ENCODE measurements at places on chromosomes 12 and 14.

DNA sequence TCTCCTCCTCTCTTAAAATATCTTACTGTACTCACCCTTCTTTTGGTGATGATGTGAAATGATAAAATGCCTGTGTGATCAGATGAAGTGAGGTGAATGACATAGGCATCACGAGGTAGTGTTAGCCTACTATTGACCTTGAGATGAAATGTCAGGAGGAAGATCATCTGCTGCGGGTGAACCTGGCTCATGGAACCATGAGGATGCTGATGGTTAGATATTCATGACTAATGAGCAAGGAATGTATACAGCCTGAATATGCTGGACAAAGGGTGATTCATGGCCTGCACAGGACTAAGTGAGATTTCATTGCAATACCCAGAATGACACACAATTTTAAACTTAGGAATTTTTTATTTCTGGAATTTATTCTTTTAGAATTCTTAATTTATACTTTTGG lies 89.6 kb downstream of the DAAM1 start:
- DNase-seq = no peak

GRCh38 chr12:101690544-101691098 lies 6.8 kb upstream of the CHPT1 start:
- no peak for DNase-seq

GRCh38 chr12:94192506-94192905 lies 44.1 kb downstream of the PLXNC1 start:
- DNase-seq = no peak

GRCh38 chr12:124383028-124383427 lies 88.1 kb downstream of the RFLNA start:
- DNase-seq = no peak

- no peak for DNase-seq
Observed at GRCh38 chr12:61291647-61292046, 968.6 kb upstream of the USP15 start.

DNA sequence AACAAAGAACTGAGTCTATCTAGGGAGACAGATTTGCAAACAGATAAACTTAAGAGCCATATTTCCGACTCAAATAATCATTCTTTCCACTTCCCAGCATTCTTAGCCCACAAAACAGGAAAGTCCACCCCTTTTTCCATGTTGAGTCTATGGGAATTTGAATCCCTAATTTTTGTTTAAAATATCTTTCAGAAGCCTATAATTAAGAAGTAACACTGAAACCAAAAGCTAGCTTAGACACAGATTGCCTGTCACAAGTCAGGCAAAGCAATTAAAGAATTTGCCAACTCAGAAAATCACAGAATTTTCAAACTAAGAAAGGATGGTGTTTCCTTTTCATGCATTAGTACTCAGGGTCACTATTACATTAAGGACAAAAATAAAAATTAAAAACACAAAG lies 17.0 kb downstream of the ATP2B1 start:
- no peak for DNase-seq

DNA sequence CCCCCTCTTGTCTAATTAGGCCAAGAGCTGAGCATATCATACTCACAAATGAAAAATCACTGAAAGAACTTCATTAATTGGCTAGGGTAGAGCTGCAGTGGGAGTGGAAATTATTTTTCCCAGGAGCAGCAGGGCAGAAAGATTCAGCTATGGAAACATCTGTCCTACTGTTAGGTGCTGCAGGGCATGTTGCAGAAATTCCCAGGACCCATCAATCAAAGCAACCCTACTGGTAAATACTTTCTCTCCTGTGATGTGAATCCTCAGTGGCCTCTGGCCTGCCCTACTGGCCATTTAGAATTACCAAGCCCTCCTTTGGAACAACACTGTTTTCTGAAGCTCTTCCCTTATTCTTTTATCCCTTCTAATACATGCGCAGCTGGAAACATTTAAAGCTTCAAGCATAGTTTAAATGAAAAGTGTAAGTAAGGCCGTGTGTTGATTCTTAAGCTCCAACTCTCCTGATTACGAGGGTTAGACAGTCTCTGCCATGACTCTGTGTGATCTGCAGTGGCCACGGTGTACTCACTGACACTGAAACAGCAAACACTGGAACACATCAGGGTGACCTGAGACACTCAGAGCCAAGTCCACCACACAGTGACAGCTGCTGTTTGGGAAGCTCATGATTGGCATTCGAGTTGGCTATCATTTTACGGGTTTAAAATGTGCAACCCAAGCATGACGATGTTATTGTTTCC lies 62.6 kb upstream of the TMCC3 start:
- no peak for DNase-seq

GRCh38 chr14:61196034-61196433 lies 85.1 kb downstream of the TMEM30B start:
- no peak for DNase-seq

DNA sequence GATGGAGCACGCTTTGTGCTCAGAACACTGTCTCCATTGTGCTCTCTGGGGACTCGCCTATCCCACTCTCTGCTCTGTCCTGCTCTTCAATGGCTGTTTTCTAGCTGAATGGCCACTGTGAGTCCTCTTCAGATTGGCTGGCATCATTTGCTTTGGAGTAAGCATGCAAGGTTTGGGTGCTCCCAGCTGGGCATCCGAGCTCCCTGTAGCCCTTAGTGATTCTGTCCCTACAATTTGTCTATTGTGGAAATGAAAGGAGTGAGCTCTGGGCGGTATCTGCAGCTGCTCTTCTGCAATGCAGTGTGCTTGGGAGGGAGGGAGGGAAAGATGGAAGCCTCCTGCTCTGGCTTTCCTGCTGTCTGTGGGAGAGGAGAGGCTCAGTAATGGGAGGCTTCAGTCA lies 84.8 kb downstream of the SMOC1 start:
- no peak for DNase-seq

DNA sequence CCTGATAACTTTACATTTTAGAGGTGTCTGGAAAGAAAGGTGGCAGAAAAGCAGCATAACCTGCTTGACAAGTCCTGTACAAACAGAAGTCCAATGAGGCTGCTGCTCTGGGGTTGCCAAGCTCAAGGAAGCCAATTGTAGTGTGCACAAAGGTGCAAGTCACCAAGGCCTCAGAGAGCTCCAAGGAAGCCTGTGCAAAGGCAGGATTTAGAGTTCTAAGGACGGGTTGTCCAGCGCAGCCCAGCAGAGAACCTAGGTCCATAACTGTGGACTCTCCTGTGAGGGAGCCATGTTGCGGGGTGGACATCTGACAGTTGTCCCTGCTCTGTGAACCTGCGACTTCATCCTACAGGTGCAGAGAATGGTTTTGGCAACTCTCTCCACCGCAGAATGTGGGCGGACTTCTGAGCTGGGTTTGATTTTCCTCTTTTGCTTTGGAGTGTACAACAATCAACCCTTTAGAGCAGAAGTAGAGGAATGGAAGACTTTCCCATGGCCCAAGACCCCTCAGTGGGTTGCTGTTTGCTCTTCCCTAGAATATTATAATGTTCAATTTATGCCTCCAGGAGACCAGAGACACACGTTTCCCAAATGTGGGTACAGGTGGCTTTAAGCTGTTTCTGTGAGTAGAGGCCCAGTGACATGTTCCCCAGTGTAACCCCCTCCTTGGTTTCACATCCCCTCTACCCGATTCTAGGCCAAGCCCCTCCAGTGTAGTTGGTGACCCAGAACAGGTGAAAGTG lies 81.0 kb downstream of the ETV6 start:
- no peak for DNase-seq

DNA sequence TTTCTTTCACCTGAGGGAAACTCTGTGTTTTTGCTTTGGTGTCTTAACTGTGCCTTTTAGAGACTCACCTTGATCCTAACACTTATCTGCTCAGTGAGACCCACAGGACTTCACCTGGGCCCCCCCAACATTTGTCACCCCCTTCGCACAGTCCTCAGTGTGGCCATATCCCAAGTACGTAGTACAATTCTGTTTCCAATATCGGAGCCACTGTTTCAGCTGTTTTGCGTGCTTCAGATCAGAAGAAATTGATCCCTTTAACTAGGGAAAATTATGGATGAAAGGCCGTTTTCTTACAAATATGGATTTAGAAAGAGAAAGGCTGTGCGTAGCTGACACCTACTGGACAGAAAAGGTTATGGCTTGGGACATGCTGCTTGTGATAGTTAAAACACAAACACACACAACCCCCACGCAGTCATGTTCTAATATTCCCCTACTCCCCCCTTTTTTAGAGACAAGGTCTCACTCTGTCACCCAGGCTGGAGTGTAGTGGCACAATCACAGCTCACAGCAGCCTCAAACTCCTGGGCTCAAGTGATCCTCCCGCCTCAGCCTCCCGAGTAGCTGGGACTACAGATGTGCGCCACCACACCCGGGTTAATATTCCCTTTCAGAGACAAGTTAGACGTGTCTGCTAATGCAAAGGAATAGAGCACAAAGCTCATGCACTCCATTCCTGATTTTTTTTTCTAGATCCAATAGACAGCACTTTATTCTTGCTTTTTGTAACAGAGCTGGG lies 3.6 kb upstream of the SLC7A8 start:
- DNase-seq = peak; percentile 15

DNA sequence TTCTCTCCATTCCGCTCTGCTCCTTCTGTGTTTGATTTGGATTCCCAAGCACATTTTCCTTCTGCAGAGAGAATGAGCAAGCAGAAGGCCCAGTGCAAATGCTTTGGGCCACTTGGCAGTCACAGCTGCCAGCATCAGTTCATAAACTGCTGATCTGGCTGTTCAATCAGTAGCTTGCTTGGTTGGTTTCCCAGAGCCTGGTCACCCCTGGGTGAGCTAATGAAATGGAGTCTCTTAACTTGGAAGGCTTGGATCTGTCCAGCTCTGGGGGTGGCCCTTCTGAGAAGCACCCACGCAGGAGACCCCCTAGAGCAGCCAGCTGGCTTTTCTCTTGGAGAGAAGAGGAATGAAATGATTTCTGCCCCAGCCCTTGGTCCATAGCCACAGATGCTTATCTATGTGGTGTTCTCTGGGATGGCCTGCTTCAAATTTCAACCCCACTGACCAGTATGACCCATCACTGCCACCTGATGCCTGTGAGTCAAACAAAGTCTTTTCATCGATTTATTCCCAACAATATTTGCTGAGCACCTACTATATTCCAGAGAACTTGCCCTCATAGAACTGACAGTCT lies 30.3 kb downstream of the FAIM2 start:
- no peak for DNase-seq

DNA sequence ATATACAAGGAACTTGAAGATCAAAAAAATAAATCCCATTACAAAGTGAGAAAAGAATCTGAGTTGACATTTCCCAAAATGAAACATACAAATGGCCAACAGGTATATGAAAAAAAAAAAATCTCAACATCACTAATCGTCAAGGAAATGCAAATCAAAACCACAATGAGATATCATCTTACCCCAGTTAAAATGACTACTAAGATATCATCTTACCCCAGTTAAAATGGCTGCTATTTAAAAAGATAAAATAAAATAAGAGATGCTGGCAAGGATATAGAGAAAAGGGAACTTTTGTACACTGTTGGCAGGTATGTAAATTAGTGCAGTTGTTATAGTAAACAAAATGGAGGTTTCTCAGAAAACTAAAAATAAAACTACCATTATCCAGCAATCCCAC lies 44.4 kb downstream of the PLEKHG7 start:
- DNase-seq = no peak

GRCh38 chr12:9708853-9709252 lies 24.0 kb downstream of the CLECL1 start:
- no peak for DNase-seq

GRCh38 chr14:105496831-105497591 lies 6.0 kb downstream of the TEDC1 start:
- no peak for DNase-seq

- DNase-seq = no peak
Observed at GRCh38 chr12:115355301-115355700, 671.3 kb upstream of the TBX3 start.

GRCh38 chr12:19245106-19245505 lies 115.6 kb downstream of the PLEKHA5 start:
- no peak for DNase-seq

DNA sequence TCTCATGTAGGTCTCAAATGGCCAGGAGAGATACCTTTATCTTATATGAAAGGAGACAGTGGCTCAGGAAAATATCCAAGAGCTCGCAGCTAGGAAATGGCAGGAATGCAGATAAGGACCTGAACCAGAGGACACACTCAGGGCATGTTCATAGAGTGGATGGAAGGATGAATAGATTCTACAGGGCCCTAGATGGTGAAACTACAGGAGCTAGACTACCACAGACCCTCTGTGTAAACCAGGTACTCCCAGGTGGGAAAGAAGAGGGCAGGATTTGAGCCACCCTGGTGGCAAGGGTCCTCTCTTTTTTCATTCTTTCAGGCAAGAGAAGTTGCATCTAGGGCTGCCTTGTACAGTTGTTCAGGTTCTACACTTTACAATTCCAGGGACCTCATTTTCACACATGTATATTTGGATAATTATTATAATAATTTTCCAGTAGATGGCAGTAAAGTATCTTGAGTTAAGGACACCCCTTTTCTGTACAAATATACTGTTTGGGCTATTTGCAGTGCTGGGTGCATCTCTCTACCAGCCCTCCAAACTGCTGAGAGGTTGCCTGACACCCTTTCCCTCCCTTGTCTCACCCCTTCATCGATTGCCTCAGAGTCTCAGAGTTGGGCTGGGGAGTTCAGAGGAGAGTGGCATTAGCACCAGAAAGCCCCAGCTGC lies 10.5 kb upstream of the ZDHHC22 start:
- DNase-seq = no peak

DNA sequence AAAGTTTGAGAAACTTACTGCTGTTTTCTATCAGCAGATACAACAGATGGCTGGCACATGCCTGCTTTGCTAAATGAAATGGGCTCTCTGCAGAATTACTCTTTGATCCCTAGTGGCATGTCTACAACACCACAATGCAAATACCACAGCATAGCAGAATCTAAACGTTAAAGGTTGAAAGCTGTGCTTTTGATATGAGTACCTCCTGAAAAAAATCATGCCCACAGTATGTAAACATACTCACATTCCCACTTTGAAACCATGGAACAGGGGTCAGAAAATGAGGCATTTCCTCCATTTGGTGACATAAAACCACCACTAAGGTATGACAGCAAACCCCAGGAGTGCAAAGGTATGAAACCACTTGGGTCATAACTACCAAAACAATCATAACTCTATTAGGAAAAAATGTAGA lies 7.5 kb downstream of the WIF1 start:
- DNase-seq = no peak

DNA sequence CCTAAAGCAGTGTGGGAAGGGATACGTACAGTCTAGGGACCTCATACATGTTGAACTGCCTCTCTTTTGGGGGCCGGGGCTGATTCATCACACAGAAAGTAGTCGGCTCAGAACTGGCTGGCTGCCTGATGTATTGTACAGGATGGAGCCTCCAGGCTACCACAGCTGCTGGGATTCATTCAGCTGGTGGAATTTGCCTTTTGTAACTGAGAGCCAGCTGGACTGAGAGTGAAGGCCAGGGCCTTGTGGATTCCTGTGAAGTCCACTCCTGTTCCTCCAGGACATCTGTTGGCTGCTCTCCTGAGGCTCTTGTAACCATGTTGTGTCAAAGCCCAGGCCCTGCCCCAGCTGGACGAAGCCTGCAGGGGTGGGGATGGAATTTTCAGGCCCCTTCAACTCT lies 116.3 kb upstream of the PRICKLE1 start:
- no peak for DNase-seq

- DNase-seq = no peak
Observed at GRCh38 chr12:103538397-103538796, 42.6 kb upstream of the C12orf42 start.

- no peak for DNase-seq
Observed at GRCh38 chr12:64173456-64173855, 48.6 kb downstream of the KICS2 start.

GRCh38 chr12:82745807-82746206 lies 59.1 kb downstream of the TMTC2 start:
- no peak for DNase-seq

Data from bone marrow (tissue), 2 donors.